ENCODE measurements at places on chromosomes 7 and 10.
A peak's percentile ranks its signal among the peaks of the same experiment; 100 is the strongest.

DNA sequence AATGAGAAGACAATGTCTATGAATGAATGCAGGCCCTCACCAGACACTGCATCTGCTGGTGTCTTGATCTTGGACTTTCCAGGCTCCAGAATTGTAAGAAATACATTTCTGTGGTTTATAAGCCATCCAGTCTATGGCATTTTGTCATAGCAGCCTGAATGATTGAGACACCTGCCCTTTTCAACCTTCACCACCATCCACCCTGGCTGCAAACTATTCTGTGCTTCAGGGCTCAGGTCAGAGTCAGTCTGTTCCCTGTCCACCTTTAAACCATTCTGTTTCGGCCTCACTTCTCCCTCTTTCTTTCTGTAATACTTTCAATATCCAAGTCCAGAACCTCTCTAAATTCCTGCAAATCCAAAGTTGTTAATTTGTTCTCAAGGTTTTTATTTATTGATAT, 15.9 kb upstream of the CDK13 start:
- DNase-seq: no peak

DNA sequence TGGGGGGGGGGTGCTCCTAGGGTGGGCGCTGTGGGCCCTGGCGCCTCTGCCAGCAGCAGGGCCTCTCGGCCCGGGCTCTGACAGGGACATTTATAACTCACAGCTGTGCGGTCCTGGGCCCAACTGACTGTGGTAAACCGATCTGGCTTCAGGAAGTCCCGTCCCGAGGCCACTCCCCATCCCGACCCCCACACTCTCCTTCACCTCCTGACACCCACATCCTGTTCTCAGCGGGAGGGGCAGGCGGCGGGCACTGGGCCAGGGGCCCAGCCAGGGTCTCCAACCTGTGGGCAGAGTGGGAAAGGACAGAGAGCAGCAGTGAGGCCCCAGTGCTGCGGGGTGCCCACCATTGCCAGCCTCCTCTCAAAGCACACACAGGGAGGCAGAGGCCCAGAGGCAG, 69.1 kb downstream of the ZMIZ1 start:
- peak; percentile 74 for DNase-seq

DNA sequence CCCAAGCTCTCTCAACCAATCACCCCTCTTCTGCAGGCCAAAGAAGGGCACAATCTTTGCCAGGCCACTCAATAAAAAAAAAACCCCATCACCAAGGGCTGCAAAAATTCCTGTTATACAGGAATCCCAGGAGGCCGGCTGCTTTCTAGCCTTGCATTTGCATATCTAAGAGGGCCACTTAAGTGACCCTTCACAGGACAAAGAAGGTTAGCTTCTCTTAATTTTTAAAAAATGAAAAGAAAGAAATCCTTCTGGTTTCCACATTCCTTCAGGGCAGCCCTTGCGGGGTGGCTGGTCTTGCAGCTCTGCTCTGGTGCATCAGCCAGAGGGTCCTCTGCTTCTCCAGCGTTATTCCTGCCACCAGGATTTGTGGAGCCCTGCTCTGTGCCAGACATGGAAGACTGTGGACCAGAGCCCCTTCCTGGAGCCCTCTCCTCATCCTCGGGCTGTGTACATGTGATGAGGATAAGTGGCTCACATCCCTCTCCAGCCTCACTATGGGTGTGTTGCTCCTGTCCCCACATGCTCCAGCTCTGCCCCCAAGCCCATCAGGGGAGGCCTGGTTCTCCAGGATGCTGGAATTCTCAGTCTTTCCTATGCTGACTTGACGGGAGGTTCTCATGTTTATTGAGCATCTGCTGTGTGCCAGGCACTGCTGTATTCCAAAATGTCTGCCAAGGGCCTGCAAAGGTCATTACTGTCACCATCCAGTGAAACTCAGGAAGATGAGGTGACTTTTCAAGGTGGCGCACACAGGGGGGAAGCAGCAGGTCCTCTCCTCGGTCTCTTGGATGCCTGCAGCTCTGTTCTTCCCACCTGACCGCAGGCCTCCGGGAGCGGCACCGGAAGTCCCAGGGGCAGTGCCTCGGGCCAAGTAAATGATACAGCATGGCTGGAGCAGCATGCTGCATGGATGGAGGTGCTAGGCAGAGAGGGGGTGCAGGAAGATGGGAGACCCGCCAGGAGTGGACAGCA, 67.7 kb downstream of the ARHGAP22 start:
- DNase-seq: no peak

GRCh38 chr10:69512901-69513300, 60.3 kb downstream of the NEUROG3 start:
- peak; percentile 14 for DNase-seq

DNA sequence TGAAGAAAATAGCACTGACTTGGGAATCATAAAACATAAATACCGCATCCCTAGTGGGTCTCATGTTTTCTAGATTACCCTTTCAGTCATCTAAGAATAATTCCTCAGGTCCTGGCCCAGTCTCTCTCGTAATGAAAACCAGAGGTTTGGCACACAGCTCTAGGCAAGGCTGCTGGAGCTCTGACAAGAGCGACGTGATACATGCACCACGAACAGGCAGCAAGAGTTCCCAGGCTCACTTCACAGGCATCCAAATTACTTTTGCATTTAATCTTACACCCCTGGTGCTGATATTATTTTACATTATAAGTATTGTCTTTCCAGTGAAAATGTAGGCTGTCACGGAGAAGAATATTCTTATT, 105.2 kb downstream of the THSD7A start:
- DNase-seq: no peak

- peak; percentile 50 for DNase-seq
Measured at GRCh38 chr10:110016039-110016438, 8.3 kb downstream of the ADD3 start.
